ENCODE measurements at places on chromosomes 7 and 10.
A peak's percentile ranks its signal among the peaks of the same experiment; 100 is the strongest.

GRCh38 chr7:157905651-157906461, 569.1 kb downstream of the DNAJB6 start:
- DNase-seq = no peak

DNA sequence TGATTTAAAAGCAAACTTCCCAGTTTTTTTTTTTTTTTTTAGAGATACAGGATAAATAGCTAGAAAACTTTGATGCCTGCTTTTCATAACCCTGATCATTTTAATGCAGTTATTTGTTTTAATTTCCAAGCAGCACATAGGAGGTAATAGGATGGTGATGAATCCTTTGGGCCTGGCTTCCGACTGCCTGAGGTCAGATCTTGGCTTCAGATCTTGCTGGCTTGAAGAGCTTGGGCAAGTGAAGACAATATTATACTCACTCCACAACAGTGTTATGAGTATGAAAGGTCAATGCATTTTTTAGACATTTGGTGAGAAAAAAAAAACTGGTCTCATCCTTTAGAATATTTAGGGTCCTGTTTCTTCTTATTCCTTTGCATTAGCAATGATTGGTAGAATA, 124.8 kb upstream of the PRKCQ start:
- no peak for DNase-seq

- DNase-seq = no peak
These were observed 12.5 kb upstream of the PFKP start for GRCh38 chr10:3054851-3055199.

GRCh38 chr7:36205803-36206202, 52.7 kb downstream of the EEPD1 start:
- DNase-seq = no peak

DNA sequence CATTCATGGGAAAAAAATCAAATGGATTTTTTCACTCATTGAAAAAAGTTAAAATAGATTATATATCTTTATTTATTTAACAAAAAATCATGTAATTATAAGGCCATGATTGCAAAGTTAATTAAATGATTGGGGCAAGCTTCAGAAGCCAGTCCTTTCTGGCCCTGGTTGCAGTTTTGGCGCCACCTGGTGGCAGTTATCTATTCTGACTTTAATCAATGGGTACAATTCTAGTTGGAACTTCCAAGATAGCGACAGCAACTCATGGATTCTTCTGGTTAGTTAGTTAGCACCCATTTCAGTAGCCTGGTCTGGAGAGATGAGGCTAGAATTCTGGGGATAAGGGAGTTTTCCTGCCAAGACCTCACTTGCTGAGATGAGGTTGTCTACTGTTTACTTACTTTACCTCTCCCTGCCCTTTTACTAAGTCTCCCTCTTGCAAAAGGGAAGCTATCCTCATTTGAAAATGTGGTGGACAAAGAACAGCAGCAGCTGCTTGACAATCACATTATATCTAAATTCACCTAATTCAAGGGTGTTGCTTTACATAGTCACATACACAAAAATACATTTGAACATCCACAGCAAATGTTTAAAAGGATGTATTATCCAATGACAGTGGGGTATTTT, 42.3 kb downstream of the NOC3L start:
- DNase-seq = peak; percentile 34

GRCh38 chr7:150451097-150451793, 815 bp downstream of the GIMAP8 start:
- DNase-seq = peak; percentile 37

GRCh38 chr7:483656-484355, 35.8 kb downstream of the PDGFA start:
- DNase-seq = no peak

- DNase-seq = no peak
These were observed 130.8 kb downstream of the ELFN1 start for GRCh38 chr7:1800902-1801301.

DNA sequence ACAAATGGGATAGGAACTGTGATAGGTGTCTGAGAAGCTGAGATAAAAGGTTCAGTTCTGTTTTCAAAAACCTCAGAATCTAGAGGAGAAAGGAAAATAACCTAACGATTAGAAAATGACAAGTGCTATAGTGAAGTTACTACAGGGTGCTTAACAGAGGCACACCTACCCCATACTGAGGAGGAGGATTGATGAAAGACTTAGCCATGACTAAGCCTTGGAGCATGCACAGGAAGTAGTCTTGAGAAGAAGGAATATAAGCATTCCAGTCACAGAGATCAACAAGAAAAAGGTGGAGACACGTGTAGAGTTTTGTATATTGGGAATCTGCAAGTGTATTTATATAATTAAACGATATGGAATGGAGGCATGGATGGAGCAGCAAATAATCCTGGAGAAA, 1225.5 kb upstream of the CELF2 start:
- no peak for DNase-seq

DNA sequence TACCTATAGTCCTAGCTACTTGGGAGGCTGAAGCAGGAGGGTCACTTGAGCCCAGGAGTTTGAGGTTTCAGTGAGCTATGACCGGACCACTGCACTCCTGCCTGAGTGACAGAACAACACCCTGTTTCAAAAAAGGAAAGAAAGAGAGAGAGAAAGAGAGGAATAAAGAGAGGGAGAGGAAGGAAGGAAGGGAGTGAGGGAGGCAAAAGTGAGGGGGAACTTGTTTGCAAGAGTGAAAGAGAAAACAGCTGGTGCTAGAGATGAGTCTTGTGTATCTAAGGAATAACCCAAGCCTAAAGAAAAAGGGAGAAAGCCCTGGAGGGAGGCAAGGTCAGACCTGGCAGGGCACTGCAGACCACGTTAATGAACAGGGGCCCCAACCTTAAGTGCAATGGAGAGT, 4.8 kb upstream of the NT5C2 start:
- no peak for DNase-seq

DNA sequence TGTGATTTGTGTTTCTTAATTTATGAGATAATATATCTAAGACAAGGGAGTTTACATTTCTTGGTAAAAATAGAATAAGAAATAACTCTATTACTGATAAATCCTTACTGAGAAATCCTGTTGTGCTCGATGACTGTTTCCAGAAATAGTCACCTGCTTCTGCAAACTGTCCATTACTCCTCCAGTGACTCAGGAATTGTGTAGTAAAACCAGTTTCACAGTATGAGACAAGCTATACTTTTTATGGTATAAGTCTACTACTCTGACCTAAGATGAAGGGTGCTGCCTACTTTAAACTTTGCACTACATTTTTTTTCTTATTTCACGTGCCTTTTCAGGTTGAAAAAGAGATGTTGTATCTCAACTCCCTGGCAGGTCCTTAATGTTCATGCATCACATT, 6.8 kb upstream of the ANKRD22 start:
- no peak for DNase-seq

- DNase-seq = no peak
These were observed 39.5 kb downstream of the STEAP1B start for GRCh38 chr7:22460363-22460988.

GRCh38 chr7:80733333-80733915, 95.0 kb downstream of the CD36 start:
- DNase-seq = no peak

DNA sequence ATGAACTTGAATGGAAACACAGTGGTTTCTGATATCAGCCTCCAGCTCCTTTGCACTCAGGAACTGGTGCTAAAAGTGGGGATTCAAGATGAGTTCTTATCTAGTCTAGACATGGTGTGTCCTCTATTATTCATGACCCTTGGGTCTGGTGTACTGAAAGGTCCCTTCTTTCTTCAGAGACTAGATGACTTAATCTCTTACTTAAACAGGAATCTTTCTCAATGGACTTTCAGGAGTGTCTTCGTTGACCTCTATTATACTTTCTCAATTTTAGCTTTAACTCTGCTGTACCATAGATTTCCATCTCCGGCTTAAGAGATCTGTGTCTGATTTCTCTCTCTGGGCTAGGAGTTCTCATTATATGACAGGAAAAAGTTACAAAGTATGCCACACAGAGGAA, 83.5 kb upstream of the INHBA start:
- DNase-seq = no peak

DNA sequence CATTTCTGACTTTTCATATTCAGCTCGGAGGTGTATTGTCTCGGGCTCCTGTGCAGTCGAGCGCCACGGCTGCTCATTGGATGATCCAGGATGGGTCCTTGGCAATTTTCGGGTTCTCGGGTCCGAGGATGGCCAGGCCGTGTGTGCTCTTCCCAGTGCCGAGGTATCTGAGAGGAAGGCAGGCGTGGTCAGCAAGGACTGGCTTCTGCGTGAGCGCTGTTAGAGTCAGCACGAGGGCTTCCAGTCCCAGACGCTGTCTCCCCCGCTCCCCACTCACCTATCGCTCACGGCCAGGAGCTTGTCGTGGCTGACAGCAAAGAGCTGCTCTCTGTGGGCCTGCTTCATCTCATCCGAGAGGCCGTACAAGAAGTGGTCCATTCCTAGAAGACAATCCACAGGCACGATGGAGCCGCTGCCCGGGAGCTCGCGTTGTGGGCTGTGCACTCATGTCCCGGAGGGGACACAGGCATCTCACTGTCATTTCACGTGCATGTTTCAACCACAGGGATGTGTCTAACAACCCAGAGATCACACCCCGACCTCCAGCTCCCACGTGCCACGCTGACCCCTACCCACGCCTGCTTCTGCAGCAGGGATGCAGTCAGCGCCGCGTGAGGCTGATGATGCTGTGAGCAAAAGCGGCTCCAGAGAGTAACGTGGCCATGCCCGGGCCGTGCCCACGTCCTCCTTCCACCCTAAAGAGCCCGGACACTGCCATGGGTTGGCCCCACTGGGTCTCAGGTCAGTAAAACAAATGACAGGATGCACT, 34.4 kb downstream of the PITRM1 start:
- DNase-seq = no peak

DNA sequence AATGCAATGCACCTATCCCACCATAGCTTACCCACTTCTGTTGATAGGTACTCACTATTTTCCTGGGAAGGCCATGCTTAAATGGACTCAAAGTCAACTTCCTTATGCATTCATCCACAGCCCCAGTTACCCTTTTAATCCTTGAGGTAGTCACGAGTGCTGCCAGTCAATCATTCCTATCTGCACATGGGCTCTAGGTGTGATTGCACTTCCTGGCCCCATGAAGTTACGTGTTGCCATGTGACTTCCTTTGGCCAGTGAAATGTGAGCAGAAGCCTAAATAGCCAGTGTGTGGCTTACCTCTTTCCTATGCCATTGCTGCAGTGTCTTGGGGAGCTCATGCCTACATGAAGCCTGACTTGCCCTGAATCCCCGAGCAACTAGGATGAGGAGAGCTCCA, 23.5 kb upstream of the EIF5AL1 start:
- DNase-seq = no peak

DNA sequence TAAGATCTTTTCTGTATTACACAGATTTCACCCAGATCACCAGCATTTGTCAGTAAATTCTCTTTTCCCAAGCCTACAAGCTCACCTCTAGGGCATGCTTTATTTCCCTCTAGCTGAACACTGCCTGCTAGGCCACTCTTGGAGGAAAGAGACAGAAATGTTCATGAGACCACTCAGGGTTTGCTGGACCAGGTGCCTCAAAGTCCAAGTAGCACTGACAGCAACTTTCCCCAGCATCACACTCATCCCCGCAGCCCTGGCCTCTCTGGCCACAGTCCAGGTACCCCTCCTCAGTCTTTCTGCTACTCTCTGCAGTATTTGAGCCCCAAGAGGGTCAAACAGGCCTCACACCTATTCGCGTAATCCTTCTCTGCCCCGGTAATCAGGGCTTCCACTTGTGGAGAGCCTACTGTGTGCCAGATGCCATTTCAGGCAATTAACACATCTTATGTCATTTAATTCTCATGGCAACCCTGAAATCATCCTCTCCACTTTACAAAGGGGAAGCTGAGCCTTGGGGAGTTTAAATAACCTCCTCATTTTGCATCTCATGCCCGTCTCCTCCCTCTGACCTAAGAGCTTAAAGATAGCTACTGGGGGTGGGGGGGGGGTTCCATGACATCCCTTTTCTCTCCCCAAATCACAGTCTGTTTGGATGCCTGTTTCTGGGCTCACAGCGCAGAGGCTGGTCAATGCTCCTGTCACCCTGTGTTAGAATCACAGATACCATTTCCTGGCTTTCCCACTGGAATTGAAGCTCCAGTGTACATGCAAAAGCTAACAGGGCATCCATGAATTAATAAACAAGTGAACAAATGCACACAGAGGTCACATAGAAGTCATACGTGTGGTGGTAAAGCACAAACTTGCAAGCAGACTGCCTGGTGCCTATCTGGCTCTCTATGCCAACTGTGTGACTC, 88.5 kb downstream of the PRLHR start:
- no peak for DNase-seq

DNA sequence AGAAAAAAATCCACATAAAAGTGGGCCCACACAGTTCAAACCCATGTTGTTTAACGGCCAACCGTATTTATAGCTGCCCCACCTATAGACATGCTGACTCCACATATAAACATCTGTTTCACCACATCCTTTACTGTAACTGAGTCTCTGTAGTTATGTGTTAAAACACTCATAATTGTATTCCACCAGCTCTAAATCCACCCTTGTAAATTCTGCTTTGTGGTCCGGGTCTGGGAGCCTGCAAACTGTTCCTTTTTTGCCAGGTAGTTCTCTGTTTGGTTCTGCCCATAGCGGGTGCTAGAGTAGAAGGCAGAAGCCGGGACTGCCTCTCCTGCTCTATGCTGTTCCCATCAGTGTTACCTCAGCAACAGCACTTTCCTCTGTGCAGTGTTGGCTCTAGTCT, 20.2 kb upstream of the FHIP2A start:
- DNase-seq = no peak

DNA sequence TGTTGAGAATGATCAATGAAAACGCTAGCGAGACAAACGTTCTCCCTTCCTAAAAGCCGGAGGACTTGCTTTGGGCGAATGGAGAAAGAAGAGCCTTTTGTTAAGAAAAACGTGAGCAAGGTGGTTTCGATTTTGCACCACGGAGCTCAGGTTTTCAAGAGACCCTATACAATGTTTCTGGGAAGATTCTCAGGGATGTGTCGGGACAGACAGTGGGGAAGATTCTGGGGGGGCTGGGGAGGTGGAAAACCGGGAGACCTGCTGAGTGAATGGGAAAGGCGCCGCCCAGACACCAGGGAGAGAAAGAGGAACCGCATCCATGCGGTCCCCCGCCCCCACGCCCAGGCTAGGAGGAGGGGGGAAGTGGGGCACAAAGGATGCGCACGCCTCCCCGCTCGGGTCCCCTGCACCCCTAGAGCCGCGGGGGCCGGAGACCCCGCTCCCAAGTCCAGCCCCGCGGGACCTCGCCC, 745 bp downstream of the YWHAG start:
- DNase-seq = peak; percentile 15

- no peak for DNase-seq
These were observed 162.4 kb upstream of the MDFIC start for GRCh38 chr7:114759347-114760062.
